Activated naive CD4-positive, alpha-beta T cell treated with Interleukin-2 at 50 U/mL for 16 hours (primary cell): ENCODE measurements at places on chromosomes 11 and 22.

- DNase-seq: no peak
These were observed 20.7 kb downstream of the SUSD2 start for GRCh38 chr22:24201681-24202614.

GRCh38 chr22:24975813-24976341 is 23.4 kb downstream of the KIAA1671 start:
- no peak for DNase-seq

DNA sequence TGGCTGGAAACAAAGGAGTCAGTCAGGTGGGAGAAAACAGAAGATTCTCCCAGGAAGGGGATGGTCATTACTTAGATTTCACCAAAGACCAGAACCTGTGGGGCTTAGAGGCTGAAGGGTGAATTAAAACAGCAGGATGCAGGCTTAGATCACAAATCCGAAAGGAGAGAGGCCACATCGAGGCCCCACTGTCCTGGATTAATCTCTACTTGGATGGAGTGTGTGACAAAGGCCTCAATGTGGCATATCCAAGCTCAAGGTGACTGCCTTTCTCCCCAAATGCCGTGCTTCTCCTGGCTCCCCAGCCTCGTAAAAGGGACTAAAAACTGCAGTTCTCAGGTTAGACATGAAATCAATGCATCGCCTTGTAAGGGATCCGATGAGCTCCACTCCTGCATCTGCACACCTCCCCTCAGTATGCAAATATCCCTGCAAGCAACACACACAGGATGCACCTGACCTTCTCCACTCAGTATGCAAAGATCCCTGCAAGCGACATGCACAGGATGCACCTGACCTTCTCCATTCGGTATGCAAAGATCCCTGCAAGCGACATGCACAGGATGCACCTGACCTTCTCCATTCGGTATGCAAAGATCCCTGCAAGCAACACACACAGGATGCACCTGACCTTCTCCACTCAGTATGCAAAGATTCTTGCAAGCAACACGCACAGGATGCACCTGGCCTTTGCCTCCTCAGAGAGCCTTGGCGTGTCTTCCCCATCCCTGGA is 447.4 kb downstream of the BRD1 start:
- DNase-seq: no peak

- no peak for DNase-seq
These were observed 68.9 kb upstream of the POU2AF2 start for GRCh38 chr11:111176603-111177002.

DNA sequence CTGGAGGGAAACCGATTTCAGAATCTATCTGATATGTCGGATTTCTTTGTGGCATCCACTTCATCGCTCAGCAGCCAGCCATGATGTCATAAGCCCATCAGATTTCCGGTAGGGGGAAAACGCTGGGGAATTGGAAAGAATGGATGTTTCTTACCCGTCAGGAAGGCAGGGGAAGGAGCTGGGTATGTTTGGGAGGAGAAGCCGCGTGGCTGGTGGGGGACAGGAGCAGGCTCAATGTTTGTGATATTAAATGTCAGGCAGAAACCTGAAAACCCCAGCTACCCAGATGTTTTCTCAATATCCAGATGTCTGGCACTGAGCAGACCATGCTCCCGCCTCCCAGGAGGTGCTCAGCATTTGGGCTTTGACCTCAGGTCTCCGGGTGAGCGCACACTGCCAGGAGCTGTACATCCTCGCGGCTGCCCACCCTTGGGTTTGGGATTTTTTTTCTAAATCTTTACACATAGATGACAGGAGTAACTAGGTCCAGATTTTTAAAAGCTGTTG is 67.5 kb downstream of the NFAM1 start:
- DNase-seq: no peak

DNA sequence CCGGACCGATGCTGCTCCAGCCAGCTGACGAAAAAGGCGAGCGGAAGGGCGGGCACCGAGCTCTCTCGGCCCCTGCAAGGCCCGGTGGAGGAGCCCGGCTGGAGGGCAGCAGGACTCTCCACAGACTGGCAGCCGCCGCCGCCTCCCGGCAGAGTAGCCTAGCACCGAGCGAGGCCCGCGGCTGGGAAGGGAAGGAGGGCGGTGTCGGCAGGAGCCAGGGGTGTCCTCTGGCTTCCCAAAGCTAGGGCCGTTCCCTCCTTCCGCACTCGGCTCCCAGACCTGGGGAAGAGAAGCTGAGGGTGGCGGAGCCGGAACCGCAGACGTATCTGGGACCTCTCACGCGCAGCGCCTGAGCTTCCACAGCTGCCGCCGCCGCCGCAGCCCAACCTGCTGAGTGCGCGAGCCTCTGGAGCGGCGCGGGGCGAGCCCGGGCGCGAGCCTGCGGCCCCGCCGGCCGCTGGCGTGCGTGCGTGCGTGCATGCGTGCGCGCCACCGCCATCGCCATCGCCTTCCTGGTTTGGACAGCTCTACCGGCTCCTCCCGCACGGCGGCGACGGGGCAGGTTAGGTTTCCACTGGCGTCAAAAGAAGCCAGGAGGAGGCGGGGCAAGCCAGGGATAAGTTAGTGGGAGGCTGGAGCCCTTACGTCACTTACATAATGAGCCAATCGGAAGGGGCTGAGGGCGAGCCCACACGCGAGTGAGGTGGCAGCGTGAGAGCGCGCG is at the start of gene RAB6A:
Gene RAB6A, minus strand, starts transcription at position 396 of the 724 bp plus-strand sequence. CDS start 439 bp downstream, outside the sequence.
- DNase-seq: peak; percentile 100

DNA sequence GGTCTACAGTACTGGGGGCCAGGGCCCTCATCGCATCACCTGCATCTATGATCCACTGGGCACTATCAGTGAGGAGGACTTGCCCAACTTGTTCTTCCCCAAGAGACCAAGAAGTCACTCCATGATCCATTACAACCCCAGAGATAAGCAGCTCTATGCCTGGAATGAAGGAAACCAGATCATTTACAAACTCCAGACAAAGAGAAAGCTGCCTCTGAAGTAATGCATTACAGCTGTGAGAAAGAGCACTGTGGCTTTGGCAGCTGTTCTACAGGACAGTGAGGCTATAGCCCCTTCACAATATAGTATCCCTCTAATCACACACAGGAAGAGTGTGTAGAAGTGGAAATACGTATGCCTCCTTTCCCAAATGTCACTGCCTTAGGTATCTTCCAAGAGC is 3.8 kb upstream of the PPFIBP2 start:
- no peak for DNase-seq

DNA sequence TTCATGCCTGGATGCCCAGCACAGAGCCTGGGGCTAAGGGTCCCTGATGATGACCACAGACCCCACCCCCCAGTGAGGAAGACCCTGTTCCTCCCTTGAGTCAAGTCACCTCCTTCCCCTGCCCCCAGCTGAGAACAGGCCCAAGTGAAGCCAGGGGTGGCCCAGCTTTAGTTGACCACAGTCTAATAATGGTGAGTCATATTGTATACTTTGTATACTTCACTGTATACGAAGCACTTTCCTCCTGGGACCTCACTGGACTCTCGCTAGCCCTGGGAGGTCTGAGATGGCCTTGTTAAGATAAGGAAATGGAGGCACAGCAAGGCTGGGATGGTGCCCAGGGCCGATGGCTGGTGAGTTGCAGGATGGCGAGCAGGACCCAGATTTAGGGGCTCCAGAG is 3.7 kb upstream of the FLRT1 start:
- DNase-seq: no peak

GRCh38 chr11:123328281-123328867 is 101.7 kb upstream of the GRAMD1B start:
- DNase-seq: no peak

- DNase-seq: no peak
These were observed 110.5 kb downstream of the ATG16L2 start for GRCh38 chr11:72924568-72925190.

DNA sequence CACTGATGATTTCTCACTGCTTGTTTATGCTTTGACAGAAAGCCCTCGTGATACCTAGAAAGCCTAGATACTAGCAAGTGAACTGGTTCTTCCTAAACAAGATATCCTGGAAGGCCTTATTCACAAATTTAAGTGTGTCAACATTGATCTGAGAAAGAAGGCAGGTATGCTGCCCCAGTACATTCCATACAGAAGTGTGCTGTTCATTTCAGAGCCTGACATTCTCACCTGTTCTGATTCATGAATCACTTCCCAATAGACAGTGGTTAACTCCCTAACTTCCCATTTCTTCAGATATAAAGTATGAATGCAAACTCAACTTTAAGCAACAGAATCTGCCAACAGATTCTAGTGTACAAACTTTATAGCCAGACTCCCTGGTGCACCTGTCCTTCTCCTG is 15.5 kb upstream of the RASSF10 start:
- no peak for DNase-seq

DNA sequence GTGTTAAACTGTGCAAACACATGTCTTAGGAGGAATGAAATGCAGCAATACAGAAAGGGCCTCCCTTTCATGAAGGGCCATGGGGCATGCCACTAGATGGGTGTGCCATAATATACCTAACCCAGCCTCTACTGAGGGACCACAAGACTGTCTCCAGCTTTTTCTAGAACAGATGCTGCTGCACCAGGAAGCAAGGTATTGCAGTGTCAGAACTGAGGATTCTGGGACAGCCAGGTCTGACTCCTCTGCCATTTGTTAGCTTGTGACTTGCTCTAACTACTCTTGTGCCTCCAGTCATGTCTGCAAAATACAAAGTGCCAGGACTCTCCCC is 53.2 kb downstream of the HIRA start:
- no peak for DNase-seq

DNA sequence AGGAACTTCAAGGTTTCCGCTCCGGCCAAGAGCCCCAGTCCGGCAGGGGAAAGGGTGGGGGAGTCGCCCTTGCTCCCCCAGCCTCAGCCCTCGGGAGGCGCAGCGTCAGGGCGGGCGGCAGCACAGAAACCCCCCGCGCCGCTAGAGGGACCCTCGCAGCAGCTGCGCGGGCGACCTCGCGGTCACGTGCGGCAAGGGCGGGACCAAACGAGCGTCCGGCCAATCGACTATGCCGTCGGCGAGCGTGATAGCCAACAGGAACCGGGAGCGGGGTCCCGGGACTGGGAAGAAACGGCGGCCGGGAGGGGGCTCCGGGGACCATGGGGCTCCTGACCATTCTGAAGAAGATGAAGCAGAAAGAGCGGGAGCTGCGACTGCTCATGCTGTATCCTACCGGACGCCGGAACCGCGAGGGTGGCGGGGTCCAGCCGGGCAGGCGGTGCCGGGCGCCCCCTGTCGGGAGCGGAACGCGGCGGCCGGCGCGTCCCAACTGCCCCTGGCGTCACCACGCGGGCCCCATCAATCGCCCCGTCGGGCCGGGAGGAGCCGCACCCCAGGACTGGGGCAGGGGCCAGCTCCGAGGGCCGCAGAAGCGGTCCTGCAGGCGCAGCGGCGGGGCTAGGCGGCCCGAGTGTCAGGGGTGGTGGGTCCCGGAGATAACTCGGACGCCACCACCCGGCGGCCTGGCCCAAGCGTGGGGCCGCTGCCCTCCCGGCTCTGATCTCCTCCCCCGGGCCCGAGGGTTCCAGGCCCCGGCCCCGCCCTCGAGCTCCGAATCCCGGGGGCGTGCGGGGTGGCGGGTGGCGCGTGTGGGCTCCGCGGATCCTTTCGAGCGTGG is at the start of gene ARL2:
Gene ARL2, plus strand, starts transcription at position 273 of the 838 bp plus-strand sequence. Its CDS starts 48 bp downstream, at position 321.
- DNase-seq: peak; percentile 87

GRCh38 chr22:37973271-37974170 is 10.8 kb downstream of the SOX10 start:
- DNase-seq: no peak

- peak; percentile 21 for DNase-seq
These were observed 11.9 kb upstream of the CERK start for GRCh38 chr22:46749682-46750529.

- no peak for DNase-seq
These were observed 42.2 kb downstream of the NUP98 start for GRCh38 chr11:3755151-3755550.

DNA sequence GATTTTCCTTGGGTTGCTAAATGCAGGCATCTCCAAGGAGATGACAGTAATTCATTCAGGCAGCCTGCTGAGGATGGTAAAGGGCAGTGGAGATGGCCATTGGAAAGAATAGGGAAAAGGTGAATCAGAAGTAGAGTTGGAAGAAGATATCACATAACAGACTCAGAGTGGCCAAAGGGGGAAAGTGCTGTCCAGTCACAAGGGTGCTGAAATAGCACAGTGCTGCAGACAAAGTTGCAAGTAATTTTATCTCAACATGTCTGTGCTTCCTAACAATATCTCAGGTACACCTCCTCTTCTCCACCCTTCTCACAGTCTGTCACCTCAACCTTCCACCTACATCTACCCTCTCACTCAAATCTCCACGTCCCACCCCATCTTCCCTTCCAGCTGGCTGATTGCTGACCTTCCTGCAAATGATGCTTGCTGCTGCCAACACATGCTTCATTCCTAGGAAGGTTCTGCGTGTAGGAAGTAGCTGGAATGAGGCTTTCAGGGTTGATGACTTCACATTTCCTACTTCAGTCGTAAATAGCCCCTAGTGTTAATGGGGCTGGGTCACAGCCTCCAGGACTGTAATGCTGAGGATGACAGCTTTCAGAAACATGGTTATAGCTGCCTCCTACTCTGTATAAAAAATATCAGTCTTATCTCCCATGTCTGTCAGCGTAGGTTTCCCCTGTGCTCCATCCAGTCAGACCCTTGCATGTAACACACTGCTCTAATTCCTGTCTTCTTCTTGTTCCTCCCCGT is 123.9 kb downstream of the CTNND1 start:
- no peak for DNase-seq

- no peak for DNase-seq
These were observed 50.8 kb upstream of the ELF5 start for GRCh38 chr11:34564406-34564805.

- no peak for DNase-seq
These were observed 2.7 kb downstream of the CRYBB1 start for GRCh38 chr22:26615149-26615548.

- no peak for DNase-seq
These were observed 23.0 kb downstream of the MYBPC3 start for GRCh38 chr11:47329431-47329986.

- no peak for DNase-seq
These were observed 1.2 kb downstream of the SIK3 start for GRCh38 chr11:117097014-117097388.

DNA sequence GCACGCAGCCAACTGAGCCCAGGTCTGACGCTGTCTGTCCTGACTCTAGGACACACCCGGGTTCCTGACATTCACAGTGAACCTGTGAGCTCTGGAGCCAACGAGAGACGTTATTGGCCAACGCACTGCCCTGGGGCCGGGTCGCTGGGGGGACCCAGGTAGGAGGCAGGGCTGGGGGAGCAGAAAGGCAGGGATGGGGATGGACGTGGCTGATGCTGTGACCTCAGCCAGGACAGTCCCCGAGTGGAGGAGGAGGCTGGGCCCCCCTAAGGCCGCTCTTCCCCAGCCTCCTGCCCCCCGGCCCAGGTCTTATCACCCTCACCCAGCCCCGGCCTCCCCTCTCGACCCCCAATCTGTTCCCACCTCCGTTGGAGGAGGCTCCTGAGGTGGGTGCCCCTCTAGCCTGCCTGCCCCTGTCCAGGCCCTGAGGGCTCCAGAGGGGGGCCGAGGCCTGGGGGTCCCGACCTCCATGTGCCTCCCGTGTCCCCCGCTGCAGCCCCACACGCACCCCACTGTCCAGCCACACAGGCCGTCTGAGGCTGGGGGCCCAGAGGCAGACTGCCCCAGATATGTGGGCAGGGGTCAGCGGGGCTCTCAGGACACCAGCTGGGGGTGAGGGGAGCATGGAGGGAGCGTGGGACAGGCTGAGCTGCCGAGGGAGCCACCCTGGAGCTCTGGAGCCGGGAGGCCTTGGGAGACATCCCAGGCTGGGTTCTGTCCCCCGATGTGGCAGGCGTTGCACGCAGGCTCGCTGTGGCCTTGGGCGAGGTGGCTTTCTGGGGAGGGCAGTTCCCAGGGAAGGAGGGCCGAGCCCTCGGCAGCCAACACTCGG is 29.2 kb upstream of the MUC5AC start:
- DNase-seq: no peak

GRCh38 chr11:115180272-115180671 is 323.9 kb downstream of the CADM1 start:
- DNase-seq: no peak
